Left ventricle myocardium inferior (tissue), 1 donor: ENCODE measurements at places on chromosomes 6 and 20. TPM values are rescaled to one million over a fixed set of nuclear protein-coding genes. Genes with fewer than 3 reads are reported as not detected.

DNA sequence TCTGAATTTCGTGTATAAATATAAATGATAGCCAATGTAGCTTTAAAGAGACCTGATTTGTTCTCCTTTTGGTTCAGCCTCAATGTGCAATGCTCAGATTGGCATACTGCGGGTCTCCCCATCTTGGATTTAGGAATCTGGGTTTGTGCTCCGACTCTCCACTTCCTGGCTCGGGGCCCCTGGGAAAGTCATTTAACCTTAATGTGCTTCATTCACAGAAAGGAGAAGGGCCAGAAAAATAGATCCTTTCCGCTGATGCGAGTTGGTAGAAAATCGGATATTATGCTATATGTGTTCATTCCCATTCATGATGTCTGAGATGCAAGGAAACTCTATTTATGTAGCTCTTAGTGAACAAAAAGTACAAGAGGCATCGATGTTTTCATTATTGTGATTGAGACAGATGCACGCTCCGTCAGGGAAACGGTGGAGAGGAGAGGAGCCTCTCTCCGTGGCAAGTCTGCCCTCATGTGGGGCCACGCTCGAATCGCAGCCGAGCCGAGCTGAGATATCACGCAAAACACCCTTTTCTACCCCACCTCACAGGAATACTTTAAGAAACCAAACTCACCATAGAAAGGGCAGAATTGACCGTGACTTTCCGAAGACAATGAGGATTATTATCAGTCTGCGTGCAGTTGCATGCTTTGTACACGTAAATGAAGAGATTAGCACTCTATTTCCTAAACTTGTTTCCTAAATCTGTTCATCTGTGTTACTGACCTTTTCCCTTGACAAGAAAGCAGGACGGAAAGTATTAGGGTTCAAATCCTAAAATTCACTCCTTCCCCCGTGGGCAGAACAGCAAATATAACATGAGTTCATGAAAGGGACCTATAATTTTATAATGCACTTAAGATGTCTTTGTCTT is 136.6 kb downstream of the COL9A1 start:
- no peaks in the 10 kb centered on the region for H3K27me3 ChIP-seq
- no peak overlapping the region for H3K4me3 ChIP-seq
- H3K36me3 ChIP-seq, result no peaks in the 10 kb centered on the region
- no peak overlapping the region for H3K27ac ChIP-seq

ECT2L gene
- 1.6 TPM for total RNA-seq

WFDC2 gene
- not detected for total RNA-seq

- no peak overlapping the region for H3K4me3 ChIP-seq
- H3K4me1 ChIP-seq, result no peaks in the 10 kb centered on the region
- no peak overlapping the region for H3K27ac ChIP-seq
- H3K27me3 ChIP-seq, result peaks cover 8% of the 10 kb centered on the region
- no peak for DNase-seq
Measured at GRCh38 chr20:40459299-40459698, 229.7 kb downstream of the MAFB start.

OSTM1 gene
- total RNA-seq, result 40.7 TPM

DNA sequence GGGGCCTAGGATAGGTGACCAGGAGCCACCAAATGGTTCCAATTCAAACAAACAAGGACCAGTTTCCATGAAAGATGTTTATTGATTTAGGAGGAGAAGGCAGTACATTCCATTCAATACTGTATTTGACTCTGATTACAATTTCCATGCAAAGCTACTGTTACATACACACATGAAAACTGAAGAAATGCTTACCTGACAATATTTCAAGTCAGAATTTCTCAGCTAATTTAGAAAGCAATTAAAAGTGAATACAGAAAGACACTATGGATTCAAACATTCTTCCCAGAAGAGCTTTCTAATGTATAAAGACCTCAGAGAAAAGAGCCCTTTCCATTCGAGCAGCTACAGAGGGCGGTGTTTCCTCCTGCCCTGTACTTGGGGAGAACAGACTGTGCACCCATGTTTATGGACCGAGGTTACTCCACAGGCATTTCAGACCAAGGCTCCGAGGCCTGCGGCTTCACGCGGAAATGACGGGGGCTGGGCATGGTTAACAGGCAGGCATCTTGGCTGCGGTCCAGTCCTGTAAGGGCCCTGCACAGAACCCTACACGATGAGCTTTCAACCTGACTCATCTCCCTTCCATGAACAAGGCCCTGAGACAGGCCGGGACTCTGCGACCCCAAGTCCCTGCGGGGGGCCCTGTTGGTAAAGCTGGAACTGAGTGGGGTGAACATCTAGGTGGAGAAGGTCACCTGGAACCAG is 25.7 kb upstream of the TCFL5 start:
- H3K4me1 ChIP-seq, result peaks cover 13% of the 10 kb centered on the region
- H3K4me3 ChIP-seq, result no peak overlapping the region
- DNase-seq, result peak; percentile 66
- peaks cover 56% of the 10 kb centered on the region for H3K36me3 ChIP-seq

VGLL2 gene
- total RNA-seq, result 2.4 TPM

PRSS35 gene
- 0.36 TPM for total RNA-seq

KHDC1 gene
- 1.1 TPM for total RNA-seq

COL9A3 gene
- 2.1 TPM for total RNA-seq

DNA sequence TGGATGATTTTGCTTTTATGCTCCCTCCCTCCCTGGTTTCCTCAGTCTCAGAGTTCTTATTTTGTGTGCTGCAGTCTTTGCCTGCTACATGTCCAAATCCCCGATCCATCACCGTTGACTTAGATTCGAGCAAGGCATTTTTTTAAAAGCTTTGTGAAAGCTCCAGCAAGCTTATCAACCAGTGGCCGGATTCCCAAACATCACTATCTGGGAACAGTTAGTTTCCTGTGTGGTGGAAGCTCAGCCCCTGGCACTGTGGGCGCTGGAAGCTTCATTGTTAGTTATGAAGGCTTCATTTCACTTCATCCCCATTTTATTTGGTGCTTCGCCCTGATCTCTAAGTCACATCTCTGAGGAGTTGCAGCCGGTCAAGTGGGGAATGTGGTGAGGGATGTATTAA is 44.7 kb downstream of the DEK start:
- no peaks in the 10 kb centered on the region for H3K27me3 ChIP-seq
- H3K27ac ChIP-seq, result peak overlapping the region; percentile 41
- H3K4me3 ChIP-seq, result no peak overlapping the region

- no peaks in the 10 kb centered on the region for H3K36me3 ChIP-seq
- H3K4me3 ChIP-seq, result peak overlapping the region; percentile 87
- H3K27me3 ChIP-seq, result no peaks in the 10 kb centered on the region
- H3K4me1 ChIP-seq, result peaks cover 94% of the 10 kb centered on the region
- H3K27ac ChIP-seq, result peak overlapping the region; percentile 100
- DNase-seq, result no peak
Measured at GRCh38 chr20:1324598-1325172, 4.3 kb downstream of the SDCBP2 start.

- no peak for DNase-seq
- peaks cover 5% of the 10 kb centered on the region for H3K27me3 ChIP-seq
- no peak overlapping the region for H3K4me3 ChIP-seq
- peak overlapping the region; percentile 59 for H3K27ac ChIP-seq
- H3K36me3 ChIP-seq, result no peaks in the 10 kb centered on the region
Measured at GRCh38 chr20:40313730-40314129, 375.3 kb downstream of the MAFB start.

- H3K4me3 ChIP-seq, result no peak overlapping the region
- no peak for DNase-seq
- H3K4me1 ChIP-seq, result peaks cover 28% of the 10 kb centered on the region
- no peaks in the 10 kb centered on the region for H3K36me3 ChIP-seq
- H3K27ac ChIP-seq, result no peak overlapping the region
Measured at GRCh38 chr6:133290930-133291329, 49.8 kb downstream of the EYA4 start.

SPATA25 gene
- 2.4 TPM for total RNA-seq

GRCh38 chr6:163579111-163579879 is 164.8 kb downstream of the QKI start:
- H3K27me3 ChIP-seq, result no peaks in the 10 kb centered on the region
- H3K36me3 ChIP-seq, result peaks cover 22% of the 10 kb centered on the region
- DNase-seq, result peak; percentile 38
- no peak overlapping the region for H3K4me3 ChIP-seq
- peak overlapping the region; percentile 54 for H3K27ac ChIP-seq

DNA sequence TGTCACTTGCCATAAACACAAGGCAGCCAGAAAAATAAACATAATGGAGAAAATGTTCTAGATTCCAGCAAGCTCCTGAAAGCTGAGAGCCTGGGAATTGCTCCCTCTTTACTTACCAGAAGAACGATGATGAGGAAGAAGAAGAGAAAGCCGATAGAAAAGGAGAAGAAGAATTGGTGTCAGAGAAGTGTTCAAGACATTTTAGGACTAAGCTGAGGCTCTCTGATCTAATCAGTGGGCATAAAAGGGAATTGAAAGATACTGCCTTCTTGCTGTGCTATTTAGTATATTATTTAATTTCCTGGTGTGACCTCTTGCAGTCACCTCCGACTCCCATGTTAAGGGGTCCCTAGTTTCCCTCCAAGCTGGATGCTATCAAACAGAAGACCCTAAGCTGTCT is 316.6 kb upstream of the JARID2 start:
- H3K4me3 ChIP-seq, result no peak overlapping the region
- no peaks in the 10 kb centered on the region for H3K27me3 ChIP-seq
- H3K4me1 ChIP-seq, result peaks cover 20% of the 10 kb centered on the region

TGM2 gene
- total RNA-seq, result 846 TPM

GRCh38 chr6:149271348-149272340 is 45.9 kb upstream of the TAB2 start:
- no peak overlapping the region for H3K27ac ChIP-seq
- no peak overlapping the region for H3K4me3 ChIP-seq
- H3K27me3 ChIP-seq, result peaks cover 18% of the 10 kb centered on the region

- H3K4me1 ChIP-seq, result no peaks in the 10 kb centered on the region
- H3K27me3 ChIP-seq, result no peaks in the 10 kb centered on the region
- H3K27ac ChIP-seq, result no peak overlapping the region
- no peak for DNase-seq
- no peak overlapping the region for H3K4me3 ChIP-seq
Measured at GRCh38 chr6:122676688-122677087, 66.5 kb downstream of the PKIB start.

DNA sequence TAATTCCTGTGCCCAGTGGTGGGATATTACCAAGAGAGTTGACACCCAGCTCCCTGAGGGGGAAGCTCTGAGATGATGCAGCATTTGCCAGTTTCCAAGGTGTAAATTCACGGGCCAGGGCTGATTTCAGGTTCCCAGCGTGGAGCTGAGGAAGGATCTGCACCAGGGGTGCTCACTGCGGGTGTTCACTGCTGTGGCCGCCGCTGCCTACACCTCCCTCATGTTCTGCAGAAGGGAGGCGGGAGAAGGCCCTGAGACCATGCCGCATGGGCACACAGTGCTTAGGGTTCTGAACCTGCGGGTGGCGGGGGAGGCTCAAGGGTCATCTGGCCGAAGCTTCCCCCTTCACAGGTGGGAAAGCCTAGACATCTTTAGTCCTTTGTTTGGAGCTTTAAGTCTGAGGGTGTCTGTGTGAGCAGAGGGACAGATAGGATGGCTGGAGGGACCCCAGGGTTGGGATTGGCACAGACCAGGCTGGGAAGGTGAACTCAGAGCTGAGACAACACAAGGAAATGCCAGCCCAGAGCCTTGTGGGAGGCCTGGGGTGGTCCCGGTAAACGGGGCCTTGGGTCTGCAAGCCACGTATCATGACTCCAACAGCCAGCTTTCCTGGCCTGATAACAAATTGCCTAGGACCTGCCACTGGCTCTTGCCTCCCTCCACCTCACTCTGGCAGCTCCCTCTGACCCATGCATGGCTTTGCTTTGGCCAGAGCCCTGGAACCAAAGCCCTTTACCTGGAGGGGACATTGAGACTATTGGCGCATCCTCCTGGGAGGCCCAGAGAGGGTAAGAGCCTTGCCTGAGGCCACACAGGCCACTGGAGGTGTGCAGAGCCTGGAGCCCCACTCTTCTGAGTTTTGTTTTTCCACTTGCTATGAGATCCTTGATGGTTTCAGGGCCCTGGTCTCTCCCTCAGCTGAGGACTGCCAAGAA is 40.4 kb downstream of the SYNJ2 start:
- peaks cover 40% of the 10 kb centered on the region for H3K4me1 ChIP-seq
- H3K27me3 ChIP-seq, result no peaks in the 10 kb centered on the region
- DNase-seq, result peak; percentile 10
- no peak overlapping the region for H3K4me3 ChIP-seq
- H3K27ac ChIP-seq, result no peak overlapping the region

HLA-DRB1 gene
- total RNA-seq, result 26.4 TPM

DNA sequence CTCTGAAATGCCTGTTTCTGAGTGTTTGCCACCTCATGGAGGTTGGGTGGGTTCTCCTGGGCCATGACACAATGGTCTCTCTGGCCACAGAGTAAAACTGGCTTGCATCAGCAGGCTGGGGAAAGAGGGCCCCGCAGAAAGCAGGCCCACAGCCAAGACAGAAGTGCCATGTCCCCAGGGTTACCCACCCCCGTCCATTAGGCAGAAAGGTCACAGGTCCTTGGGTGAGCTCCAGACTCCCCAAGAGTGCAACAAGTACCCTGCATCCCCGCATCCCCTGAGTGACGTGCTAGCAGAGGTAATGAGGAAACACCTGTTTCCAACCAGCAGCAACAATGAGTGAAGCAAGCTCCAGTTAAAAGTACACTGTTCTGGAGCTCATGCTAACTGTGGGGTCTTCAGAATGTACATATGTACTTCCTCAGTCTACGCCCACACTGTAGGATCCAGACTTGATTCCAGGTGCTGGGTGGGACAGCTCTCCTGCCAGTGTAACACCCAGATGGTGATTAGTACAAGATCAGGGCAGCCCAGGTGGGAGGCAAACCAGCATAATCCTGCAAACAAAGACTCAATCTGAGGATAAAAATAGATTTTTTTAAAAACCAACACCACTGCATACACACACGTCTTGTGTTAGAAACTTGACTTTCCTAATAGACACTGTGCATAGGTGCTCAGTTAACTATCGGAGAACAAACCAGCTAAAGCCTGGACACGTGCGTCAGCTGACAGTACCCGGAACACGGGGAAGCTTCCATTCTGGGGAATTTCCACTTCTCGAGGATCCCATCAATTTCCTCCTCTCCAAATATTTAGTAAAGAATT is 31.5 kb downstream of the RRBP1 start:
- no peaks in the 10 kb centered on the region for H3K36me3 ChIP-seq
- no peak overlapping the region for H3K4me3 ChIP-seq
- no peak overlapping the region for H3K27ac ChIP-seq

DNA sequence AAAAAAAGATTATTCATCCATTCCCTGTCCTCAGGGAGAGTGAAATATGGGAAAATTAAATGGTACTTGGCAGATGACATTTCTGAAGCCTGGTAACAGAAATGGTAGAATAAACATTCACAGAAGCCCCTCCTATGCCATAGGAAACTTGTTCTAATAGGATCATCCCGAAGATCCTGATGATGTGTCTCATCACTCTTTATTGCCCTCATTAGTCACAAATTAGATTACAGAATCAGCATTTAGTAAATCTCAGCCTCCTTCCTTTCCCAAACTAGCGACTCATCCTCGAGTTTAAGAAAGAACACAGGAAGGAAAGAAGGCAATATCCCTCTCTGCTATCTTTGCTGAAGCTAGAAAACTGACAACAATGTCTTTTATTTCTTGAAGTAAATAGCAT is 154.4 kb downstream of the TMEM200A start:
- no peak overlapping the region for H3K27ac ChIP-seq
- H3K4me1 ChIP-seq, result no peaks in the 10 kb centered on the region

DNA sequence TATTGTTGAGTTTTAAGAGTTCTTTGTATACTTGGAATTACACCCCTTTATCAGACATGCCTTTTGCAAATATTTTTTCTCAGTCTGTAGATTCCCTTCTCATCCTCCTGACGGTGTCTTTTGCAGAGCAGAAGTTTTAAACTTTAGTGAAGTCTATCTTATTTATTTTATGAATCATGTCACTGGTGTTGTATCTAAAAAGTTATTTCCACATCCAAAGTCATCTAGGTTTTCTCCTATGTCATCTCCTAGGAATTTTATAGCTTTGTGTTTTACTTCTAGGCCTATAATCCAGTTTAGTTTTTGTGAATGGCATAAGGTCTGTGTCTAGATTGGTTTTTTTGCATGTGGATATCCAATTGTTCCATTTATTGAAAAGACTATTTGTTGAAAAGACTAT is 271.3 kb downstream of the KIF16B start:
- no peak for DNase-seq
- no peaks in the 10 kb centered on the region for H3K27me3 ChIP-seq
- no peak overlapping the region for H3K4me3 ChIP-seq

SLC29A1 gene
- total RNA-seq, result 154 TPM
